ENCODE measurements at places on chromosomes 5 and 9.

GRCh38 chr5:110630350-110630749 is 96.1 kb downstream of the TMEM232 start:
- no peak for DNase-seq
- H3K36me3 ChIP-seq: no peaks in the 10 kb centered on the region
- H3K4me3 ChIP-seq: no peak overlapping the region
- H3K4me1 ChIP-seq: no peaks in the 10 kb centered on the region

DNA sequence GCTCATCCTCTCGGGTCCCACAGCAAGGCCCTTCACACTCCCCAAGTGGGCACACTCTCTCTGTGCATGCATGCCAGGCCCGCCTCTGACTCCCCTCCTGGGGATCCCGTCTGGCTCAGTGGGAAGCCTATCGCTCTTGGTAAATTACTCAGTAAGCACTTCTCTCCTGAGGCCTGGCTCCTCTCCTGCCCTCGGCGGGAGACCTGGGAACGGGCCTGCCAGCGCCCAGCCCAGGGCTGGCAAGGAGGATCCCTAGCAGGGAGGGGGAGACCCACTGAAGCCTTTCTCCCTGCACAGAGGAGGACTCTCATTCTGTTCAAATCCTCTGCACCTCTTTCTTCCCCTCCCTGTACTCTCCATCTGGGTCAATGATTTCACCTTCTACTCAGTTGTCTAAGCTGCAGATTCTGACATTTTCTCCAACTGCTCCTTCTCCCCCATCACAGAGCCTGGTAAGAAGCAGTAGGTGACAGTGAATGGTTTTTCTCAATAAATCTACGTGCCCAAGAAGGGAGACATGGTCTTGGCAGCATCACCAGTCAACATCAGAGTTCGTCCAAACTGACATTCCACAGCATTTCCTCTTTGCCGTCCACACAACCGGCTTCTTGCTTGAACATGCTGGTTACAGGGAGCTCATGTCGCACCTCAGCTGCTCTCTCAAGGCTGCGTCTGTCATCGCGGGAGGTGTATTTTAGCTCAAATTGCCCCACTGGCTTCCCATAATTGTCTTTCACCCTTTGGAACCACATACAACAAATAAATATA is 81.9 kb downstream of the GPR21 start:
- no peaks in the 10 kb centered on the region for H3K36me3 ChIP-seq
- DNase-seq: no peak
- H3K27ac ChIP-seq: no peak overlapping the region
- H3K4me1 ChIP-seq: peaks cover 9% of the 10 kb centered on the region
- H3K4me3 ChIP-seq: no peak overlapping the region
- H3K27me3 ChIP-seq: no peaks in the 10 kb centered on the region

DNA sequence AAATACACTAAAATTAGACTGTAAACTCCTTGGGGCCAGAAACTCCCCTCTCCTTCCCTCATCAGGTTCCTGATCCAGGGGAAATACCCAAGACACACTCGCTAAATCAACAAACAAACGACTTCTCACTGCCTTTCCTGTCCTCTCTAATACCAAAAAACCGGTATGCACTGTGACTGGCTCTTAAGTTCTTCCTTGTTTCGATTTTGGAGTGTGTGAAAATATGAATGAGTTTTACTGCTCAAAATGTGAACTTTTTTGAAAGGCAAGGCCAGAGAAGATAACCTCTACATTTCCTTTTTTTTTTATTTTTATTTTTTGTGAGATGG is 81.1 kb upstream of the EPB41L4B start:
- H3K27ac ChIP-seq: no peak overlapping the region
- H3K4me3 ChIP-seq: no peak overlapping the region
- no peaks in the 10 kb centered on the region for H3K27me3 ChIP-seq
- peaks cover 41% of the 10 kb centered on the region for H3K36me3 ChIP-seq

DNA sequence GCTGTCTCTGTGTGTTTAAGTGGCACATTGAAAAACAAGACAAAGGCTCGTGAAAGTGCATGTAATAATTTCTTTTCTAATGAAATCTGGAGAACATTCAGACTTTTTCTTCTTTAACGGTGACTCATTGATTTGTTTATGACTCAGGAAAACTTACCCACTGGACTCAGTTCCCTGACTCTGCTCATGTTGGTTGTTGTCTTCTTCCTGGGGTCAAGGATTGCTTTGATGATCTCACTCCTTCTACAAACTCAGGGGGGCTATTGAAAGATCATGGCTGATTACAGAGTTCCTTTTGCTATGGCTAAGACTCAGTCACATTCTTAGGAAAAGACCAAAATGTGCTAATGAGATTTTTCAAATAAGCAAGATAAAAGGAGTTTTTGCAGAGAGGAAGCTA is 141.1 kb upstream of the DAP start:
- H3K27ac ChIP-seq: no peak overlapping the region
- no peaks in the 10 kb centered on the region for H3K4me1 ChIP-seq

- no peaks in the 10 kb centered on the region for H3K27me3 ChIP-seq
- H3K36me3 ChIP-seq: no peaks in the 10 kb centered on the region
- no peak overlapping the region for H3K27ac ChIP-seq
- peaks cover 13% of the 10 kb centered on the region for H3K4me1 ChIP-seq
- no peak for DNase-seq
Observed at GRCh38 chr9:88712484-88712883, 177.5 kb downstream of the NXNL2 start.

DNA sequence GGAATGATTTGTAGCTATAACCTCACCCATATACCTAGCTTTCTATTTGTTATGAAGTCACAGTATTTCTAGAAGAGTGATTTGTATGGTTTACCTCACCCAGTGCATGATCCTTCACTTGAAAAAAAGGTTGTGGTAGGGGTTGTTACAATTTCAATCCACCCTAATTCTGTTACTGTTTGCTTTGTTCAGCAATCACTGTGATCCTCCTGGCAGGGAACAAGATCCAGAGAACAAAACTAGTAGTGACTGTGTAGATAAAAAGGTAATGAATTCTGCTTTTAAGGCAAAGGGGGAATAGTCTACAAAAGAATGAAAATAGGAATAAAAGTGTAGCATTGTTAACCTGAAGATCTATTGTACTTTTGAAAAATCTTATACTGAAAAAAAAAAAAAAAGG is 191.3 kb upstream of the SH3GL2 start:
- no peak overlapping the region for H3K27ac ChIP-seq
- DNase-seq: no peak
- no peaks in the 10 kb centered on the region for H3K4me1 ChIP-seq
- H3K4me3 ChIP-seq: no peak overlapping the region
- no peaks in the 10 kb centered on the region for H3K36me3 ChIP-seq
- H3K27me3 ChIP-seq: no peaks in the 10 kb centered on the region

GRCh38 chr9:82419696-82420486 is 431.3 kb downstream of the SPATA31D1 start:
- no peaks in the 10 kb centered on the region for H3K27me3 ChIP-seq
- no peaks in the 10 kb centered on the region for H3K36me3 ChIP-seq
- H3K4me3 ChIP-seq: no peak overlapping the region
- peaks cover 15% of the 10 kb centered on the region for H3K4me1 ChIP-seq

DNA sequence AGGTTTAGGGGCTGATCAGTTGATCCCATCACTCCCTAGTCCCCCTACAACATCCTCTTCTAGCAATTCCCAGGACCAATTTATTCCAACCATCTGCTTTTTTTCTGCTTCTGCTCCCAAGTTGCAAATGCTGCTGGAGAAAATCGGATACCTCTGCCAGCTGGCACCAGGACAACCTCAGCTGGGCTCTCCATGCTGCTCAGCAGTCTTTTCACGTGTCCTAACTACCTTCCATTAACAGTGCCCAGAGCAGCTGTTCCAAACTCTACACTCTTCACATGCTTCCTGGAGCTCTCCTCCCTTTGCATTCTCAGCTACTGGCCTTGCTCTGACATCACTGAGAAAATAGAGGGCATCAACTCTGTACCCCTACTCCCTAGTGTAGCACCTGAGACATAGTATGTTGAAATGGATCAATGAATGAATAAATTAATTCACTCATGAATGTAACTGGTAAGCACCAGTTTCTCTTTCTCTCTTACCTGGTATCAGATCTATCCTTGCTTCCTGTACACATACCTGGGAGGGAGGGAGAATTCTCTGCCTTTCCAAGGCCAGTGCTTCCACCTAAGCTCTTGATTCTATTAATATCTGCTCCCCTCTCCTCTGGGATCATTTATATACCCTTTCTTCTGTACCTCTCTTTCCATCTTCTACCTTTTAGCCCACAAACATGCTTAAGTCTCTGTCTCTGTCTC is 191.0 kb downstream of the RAB3C start:
- no peaks in the 10 kb centered on the region for H3K27me3 ChIP-seq
- DNase-seq: no peak
- no peak overlapping the region for H3K4me3 ChIP-seq
- no peaks in the 10 kb centered on the region for H3K36me3 ChIP-seq

GRCh38 chr5:136427426-136427825 is 62.1 kb upstream of the TRPC7 start:
- DNase-seq: no peak
- H3K4me3 ChIP-seq: no peak overlapping the region
- no peaks in the 10 kb centered on the region for H3K4me1 ChIP-seq
- no peak overlapping the region for H3K27ac ChIP-seq
- no peaks in the 10 kb centered on the region for H3K36me3 ChIP-seq

GRCh38 chr5:53820802-53821171 is 260.3 kb downstream of the NDUFS4 start:
- H3K4me1 ChIP-seq: no peaks in the 10 kb centered on the region
- no peaks in the 10 kb centered on the region for H3K27me3 ChIP-seq
- H3K4me3 ChIP-seq: no peak overlapping the region
- H3K36me3 ChIP-seq: no peaks in the 10 kb centered on the region

DNA sequence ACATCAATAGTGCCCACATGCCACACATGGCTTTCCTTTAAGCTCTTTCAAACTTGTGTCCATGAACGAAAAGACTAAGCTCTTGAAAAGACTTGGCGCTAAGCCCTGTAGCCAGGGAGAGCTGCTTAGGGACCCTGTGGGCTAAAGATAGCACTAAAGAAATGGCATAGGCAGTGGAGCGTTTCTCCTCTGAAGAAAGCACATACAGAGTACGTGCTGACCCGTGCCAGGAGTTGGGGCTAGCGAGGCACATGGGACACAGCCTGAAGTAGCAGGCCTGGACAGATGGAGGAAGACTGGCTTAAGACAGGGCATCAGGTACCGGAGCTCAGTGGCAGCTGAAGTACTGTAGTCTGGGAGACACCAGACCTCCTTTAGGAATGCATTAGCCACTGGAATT is 39.7 kb downstream of the ADGRV1 start:
- no peaks in the 10 kb centered on the region for H3K27me3 ChIP-seq
- DNase-seq: no peak
- no peaks in the 10 kb centered on the region for H3K4me1 ChIP-seq
- no peak overlapping the region for H3K27ac ChIP-seq
- H3K36me3 ChIP-seq: no peaks in the 10 kb centered on the region

GRCh38 chr9:72382405-72382804 is 17.4 kb upstream of the ZFAND5 start:
- H3K4me1 ChIP-seq: no peaks in the 10 kb centered on the region
- H3K36me3 ChIP-seq: no peaks in the 10 kb centered on the region
- H3K4me3 ChIP-seq: no peak overlapping the region
- DNase-seq: no peak
- no peaks in the 10 kb centered on the region for H3K27me3 ChIP-seq
- H3K27ac ChIP-seq: no peak overlapping the region

- peak overlapping the region; percentile 77 for H3K27ac ChIP-seq
- H3K4me1 ChIP-seq: peaks cover 64% of the 10 kb centered on the region
- H3K36me3 ChIP-seq: no peaks in the 10 kb centered on the region
- H3K4me3 ChIP-seq: no peak overlapping the region
Observed at GRCh38 chr5:109705596-109705995, 15.9 kb downstream of the MAN2A1 start.

DNA sequence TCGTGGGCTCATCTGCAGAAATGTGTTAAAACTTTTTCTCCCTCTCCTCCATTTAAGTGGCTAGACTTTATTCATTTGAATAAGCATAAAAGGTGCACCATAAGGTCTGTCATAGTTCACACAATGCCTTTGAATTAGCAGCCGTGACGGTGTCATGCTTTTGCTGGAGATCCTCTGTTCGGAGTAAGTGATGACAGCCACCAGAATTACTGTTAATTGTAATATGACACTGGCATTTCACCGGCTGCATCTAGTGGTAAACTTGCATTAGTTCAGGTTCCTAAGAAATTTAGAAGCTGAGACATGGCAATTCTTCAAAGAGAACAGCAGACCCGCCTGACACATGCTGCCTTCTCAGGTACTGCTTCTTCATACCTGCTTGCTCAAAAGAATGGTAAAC is 241.7 kb downstream of the EBF1 start:
- no peak overlapping the region for H3K4me3 ChIP-seq
- no peak for DNase-seq
- H3K36me3 ChIP-seq: no peaks in the 10 kb centered on the region

DNA sequence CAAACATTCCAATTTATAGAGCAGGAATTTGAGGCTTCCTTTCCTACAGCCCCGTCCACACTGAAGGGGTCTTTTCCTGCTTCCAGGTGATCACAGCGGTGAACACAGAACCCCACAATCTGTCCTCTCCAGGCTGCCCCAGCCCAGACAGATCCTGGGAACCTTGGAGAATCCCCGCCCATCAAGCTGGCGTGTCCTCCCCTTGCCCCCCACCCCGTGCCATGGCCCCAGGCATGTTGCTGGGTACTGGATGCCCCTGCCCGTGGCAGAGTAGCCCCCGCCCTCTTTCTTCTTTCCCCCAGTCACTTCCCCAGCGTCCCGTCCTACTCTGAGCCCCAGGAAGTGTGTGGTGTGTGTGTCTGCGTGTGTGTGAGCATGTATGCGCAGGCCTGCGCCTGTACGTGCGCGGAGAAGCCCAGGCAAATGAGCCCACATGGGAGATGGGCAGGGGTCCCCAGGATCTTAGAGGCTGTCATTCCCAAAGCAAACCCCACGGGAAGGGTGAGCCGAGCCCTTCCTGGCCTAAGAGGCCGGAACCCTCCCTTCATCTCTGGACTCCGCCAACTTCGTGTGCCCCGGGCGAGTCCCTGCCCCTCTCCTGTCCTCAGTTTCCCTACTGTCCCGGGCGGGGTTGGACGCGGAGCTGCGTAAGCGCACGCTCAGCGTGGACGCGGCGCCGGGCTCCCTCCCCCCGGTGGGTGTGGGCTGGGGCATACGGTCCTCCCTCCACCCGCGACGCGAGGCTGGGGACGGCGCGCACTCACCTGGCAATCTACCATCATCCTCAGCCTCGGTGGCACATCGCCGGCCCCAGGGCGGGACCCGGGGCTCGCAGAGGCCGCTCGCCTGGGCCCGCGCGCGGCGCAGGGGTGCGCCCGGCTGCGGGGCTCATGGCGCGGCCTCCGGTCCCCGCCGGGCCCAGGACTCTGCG is 15.2 kb downstream of the GBGT1 start:
- H3K27me3 ChIP-seq: no peaks in the 10 kb centered on the region
- no peak for DNase-seq
- peaks cover 34% of the 10 kb centered on the region for H3K4me1 ChIP-seq
- no peaks in the 10 kb centered on the region for H3K36me3 ChIP-seq
- H3K4me3 ChIP-seq: peak overlapping the region; percentile 88
- peak overlapping the region; percentile 60 for H3K27ac ChIP-seq

DNA sequence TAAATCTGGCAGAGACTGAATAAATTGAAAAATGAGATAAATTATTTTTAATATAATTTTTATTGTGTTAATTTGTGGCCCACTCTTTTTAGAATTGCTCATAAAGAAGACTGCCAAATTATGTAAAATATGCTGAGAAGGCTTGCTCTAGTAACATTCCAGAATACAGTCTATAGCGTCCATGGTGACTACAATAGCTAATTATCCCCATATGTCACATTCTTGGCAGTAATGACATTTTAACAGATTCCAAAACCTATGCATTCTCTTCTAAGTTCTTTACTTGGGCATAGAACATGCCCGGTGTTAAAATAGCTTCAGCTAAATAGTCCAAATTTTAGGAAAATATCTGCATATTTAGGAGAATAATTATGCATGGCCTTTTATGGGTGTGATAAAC is 697.0 kb upstream of the SEMA6A start:
- no peaks in the 10 kb centered on the region for H3K4me1 ChIP-seq
- H3K4me3 ChIP-seq: no peak overlapping the region
- no peak overlapping the region for H3K27ac ChIP-seq
- no peak for DNase-seq
- H3K27me3 ChIP-seq: no peaks in the 10 kb centered on the region

Measured in thoracic aorta (tissue), 2 donors.